ENCODE measurements at places on chromosomes 12 and 14.

DNA sequence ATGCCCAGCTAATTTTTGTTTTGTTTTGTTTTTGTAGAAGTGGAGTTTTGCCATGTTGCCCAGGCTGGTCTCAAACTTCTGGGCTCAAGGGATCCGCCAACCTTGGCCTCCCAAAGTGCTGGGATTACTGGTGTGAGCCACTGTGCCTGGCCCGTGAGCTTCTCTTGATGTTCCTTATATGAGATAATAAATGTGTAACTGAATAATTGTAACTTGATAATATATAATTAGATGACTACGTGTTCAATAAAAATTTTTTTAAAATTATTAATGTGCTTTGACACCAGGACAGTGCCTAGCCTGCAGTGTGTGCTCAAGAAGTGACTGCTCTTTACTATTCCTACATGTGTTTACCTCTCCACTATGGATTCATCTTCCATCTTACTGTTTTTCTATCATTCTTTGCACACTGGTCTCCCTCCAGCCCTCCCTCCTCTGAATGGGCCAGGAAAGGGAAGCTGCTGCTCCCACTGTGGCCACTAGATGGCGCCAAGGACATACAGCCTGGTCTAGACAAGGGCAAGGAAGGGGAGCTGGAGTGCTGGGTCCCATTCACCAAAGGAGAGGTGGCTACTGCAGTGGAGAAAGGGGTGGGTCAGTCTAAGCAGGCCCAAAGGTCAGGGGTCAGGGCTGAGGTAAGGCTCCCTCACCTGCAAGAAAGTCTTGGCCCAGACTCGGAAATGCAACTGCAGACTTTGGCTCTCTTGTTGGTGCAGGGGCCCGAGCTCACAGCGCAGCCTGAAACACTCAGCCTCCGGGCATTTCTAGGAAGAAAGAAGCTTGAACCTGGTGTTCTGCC is 14.7 kb upstream of the ZNF385A start:
- peak; percentile 80 for DNase-seq

GRCh38 chr14:95015046-95015445 is 142.3 kb downstream of the DICER1 start:
- no peak for DNase-seq

DNA sequence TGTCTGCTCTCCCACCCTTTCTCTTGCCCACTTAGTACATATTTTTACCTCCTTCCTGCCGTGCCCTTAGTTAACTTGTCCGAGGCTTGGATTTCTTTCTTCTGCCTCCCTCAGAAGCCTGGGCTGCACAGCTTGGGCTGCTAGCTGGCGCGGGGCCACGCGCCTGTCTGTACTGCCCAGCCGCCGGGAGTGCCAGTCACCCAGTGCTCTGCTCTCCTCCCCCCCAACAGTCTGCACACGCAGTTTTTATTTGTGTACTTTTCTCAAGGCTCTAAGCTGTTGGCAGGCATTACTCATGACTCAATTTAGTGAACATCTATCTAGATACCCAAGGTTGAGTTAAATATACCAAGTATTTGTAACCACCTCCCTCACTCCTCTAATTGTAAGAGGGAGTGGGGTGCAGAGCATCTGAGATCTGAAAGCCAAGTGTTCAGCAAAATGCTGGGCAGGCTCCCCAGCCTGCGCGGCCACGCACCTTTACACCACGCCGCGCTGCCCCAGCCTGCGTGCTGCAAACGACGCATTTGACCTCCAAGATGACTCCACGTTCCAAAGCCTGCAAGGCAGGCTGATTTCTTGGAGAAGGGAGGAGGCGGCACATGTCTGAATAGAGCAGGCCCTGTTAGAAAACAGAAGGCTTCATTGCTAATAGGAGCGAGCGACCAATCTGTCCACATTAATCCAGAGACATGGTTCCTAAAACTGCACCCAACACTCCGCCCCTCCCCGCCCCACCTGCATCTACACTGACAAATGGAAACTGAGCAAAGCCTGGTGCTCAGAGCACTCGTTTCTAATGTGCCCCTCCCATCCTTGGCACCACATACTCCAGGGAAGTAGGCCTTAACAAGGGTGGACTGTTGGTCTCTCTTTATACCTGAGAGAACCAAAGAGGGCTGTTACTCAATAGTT is 18.2 kb upstream of the CACNA2D4 start:
- no peak for DNase-seq

DNA sequence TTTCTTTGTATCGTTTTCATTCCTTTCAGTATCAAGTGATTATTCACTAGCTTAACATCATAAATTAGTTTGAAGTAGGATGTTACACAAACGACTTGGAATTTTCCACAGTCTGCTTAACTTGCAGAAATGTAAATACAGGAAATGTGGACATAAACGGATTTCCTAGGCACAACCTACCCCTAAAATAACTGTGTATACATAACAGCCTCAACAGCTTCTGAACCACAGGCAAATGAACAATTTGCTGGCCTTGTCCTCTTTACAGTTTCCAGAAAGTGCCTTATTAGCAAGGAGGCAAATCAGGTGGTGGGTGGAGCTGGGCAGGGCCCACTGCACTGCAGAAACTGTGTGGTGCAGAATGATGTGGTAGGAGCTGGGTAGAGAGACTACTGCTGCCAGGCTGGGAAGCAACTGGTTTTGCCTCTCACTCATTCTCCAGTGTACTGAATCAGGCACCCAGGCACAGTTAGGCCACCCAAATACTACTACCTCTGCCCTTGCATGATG is 14.1 kb downstream of the DRAM1 start:
- peak; percentile 22 for DNase-seq

- no peak for DNase-seq
These were observed 444.6 kb downstream of the SOX5 start for GRCh38 chr12:23504641-23505399.

GRCh38 chr14:26928019-26928418 is 330.2 kb upstream of the NOVA1 start:
- DNase-seq, result no peak

- peak; percentile 61 for DNase-seq
These were observed 399.0 kb downstream of the NAV3 start for GRCh38 chr12:78229591-78230101.

GRCh38 chr14:104432611-104433231 is 146.8 kb upstream of the C14orf180 start:
- DNase-seq, result no peak

DNA sequence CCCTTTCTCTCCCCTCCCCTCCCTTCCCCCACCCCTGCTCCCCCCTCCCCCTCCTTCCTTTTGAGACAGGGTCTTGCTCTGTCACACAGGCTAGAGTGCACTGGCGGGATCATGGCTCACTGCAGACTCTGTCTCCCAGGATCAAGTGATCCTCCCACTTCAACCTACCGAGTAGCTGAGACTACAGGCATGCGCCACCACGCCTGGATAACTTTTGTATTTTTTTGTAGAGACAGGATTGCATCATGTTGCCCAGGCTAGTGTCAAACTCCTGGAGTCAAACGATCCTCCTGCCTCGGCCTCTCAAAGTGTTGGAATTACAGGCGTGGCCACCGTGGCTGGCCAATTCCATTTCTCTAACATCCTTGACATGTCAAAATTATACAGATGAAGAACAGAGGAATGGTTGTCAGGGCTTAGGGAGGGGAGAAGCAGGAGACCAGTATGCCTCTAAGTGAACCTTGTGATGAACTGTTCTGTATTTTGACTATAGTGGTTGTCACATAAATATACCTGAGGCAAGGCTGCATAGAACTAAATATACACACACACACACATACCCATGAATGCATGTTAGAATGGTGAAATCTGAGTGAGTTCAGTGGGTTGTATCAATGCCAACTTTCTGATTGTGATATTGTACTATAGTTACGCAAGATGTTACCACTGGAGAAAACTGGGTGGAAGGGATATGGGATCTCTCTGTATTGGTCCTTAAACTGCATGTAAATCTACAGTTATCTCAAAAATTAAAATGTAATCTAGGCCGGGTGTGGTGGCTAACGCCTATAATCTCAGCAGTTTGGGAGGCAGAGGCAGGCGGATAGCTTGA is 3.6 kb upstream of the CFAP73 start:
- DNase-seq, result no peak

- no peak for DNase-seq
These were observed 1630.9 kb upstream of the SEL1L start for GRCh38 chr14:83164591-83164990.

- DNase-seq, result no peak
These were observed 60.4 kb upstream of the SLC6A15 start for GRCh38 chr12:84973026-84973425.

GRCh38 chr14:92316937-92317336 is 6.0 kb upstream of the SLC24A4 start:
- no peak for DNase-seq

DNA sequence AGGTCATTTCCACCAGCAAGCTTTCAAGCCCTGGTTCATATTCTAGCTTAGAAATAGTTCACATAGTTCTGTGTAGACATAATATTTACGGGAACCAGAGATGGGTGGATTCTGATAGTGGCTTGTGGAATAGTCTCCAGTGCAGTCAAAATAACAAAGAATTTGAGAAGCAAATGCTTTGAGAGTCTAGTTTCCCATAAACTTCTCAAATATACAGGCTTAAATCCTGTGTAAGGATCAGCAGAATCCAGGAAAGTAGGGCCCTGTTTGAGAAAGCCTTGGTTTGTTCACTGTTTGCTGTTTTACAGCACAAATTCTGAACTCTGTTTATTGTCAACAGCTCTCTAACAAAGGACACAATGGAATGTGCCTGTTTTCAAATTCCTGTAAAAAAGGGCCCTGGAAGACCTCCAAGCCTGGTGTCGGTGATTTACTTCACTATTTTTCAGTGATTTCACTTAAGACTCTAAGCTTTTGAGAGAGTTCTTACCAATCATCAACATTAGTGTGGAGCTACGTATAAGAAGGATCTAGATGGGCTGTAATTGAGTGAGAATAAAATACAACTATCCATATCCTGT is 11.4 kb upstream of the FOS start:
- no peak for DNase-seq

DNA sequence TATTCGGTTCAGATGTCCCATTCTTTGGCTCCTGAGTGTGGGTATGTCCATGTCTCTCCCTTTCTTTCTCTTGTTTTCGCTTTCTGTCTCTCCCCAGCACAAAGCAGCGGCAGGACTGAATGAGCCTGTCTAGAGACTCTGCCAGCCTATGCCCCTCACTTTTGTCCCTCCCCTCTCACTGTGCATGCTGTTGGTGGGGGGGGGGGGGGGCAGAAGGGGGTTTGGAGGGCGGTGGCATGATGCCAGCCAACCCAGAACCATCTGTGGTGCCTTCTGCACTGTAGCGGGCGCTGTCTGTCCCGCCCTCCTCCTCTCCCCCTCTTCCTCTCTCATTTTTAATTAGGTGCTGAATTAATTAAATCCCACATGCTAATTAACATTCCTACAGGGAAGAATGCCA is 17.7 kb downstream of the NGDN start:
- DNase-seq, result no peak

GRCh38 chr12:98592825-98593322 is 612 bp upstream of the SLC25A3 start:
- DNase-seq, result peak; percentile 74

GRCh38 chr12:56723889-56724700 is 1.0 kb downstream of the NACA start:
- DNase-seq, result peak; percentile 91

DNA sequence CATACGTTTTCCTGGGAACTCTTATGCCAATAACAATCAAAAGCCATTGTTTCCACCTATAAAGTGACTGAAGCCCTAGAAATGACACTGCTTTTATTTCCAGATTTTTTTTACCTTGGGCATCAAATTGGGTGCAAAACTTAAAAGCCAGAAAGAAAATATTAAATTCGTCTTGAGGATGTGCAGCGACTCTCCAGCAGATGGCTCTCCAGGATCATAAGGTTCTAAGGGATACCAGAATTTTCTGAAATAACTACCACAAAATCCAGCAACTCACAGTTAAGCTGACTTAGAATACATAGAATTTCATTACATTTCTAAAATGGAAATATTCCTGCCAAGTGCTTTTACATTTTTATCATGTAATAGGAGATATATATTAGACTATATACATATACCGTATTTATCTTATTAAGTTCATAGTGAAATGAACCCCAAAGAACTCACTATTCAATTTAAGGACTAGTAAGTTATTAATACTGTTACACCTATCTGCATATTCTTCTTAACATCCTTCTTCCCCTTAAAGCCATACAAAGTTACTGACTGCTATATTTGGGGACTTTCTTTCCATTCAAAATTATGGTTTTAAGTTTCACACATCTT is 44.0 kb downstream of the ARMH4 start:
- peak; percentile 81 for DNase-seq

DNA sequence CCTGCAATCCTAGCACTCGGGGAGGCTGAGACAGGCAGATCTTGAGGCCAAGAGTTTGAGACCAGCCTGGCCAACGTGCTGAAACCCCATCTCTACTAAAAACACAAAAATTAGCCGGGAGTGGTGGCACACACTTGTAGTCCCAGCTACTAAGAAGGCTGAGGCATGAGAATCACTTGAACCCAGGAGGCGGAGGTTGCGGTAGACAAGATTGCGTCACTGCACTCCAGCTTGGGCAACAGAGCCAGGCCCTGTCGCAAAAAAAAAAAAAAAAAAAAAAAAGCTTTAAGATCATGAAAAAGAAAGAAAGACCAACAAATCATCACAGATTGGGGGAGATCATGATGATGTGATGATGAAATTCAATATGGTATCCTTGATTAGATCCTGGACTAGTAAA is 30.6 kb downstream of the WDR89 start:
- no peak for DNase-seq

GRCh38 chr12:106669216-106669615 is 86.4 kb downstream of the RFX4 start:
- DNase-seq, result no peak

- DNase-seq, result no peak
These were observed 161.3 kb downstream of the ZFP36L1 start for GRCh38 chr14:68631394-68632053.

GRCh38 chr12:113135178-113136127 is at the start of gene RASAL1:
Gene RASAL1 (minus strand): TSS chr12:113135761. CDS start chr12:113135462, 299 bp downstream.
- DNase-seq, result peak; percentile 52

DNA sequence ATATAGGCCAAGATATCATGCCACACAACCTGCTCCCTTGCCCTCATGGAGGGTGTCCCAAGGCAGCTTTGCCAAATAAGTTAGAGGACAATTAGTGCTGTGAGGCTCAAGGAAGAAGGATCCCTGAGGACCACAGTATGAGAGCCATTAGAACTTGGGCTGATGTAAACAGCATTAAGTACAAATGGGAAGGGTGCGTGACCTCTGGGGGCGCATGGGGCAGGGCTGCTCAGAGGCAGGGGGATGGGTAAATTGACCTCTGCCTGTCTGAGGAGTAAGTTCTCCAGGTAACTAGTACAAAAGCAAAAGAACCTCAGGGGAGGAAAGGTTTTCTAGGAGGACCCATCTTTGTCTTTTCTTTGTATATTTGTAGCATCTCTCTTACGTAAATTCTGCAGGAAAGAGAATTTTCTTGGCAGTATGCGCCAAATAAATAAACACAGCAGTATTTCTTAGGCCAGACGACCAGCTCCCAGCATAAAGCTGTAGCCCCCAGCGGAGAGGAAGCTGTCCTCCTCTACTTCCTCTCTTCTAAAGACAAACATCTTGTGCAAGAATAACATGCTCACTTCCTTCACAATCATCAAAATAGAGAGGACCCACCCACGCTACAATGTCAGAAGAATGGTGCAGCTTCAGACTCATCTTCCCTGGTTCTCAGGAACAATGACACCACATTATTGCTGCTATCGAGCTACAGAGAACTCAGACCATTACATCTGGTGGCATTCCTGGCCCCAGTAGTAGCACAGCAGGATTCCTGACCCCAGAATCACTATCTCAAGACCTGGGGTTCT is 16.4 kb upstream of the VWF start:
- DNase-seq, result no peak

GRCh38 chr12:68981516-68981915 is 48.5 kb upstream of the CPM start:
- DNase-seq, result no peak

Measured in erythroblast (primary cell).